ENCODE measurements at places on chromosomes 4 and X.
A peak's percentile ranks its signal among the peaks of the same experiment; 100 is the strongest.

- no peak for DNase-seq
These were observed 126.4 kb upstream of the NOCT start for GRCh38 chr4:138889216-138889615.

- no peak for DNase-seq
These were observed 4.3 kb upstream of the SLC4A4 start for GRCh38 chr4:71334465-71334882.

DNA sequence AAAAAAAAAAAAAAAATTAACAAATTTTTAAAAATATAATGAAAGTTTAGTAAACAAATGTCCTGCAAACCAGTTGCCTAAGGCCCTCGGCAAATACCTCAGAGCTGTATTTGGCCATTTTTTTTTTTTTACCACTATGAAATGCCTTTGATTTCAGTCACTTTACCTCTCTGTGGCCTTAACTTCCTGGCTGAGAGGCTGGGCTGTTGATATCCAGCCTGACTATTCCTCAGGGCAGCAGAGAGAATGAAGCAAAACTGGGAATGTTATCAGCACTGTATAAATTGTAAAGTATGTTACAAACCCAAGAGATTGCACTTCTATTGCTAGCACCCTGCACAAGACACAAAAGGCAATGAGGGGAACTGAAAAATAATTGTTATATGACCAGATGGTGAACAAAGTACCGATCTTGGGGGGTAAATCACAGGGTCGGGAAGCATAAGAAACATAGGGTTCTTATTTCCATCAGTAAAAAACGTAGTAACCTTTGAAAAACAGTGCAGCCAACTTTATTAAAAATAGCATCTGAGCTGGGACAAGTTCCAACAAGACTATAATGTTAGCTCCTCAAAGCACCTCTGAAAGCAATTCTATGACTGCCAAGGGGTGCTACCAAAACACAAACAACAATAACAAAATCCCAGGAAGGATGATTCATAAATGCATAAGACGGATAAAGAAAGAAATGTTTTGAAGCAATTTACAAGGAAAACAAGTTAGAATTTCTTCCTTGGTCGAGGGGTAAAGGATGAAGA, 18.1 kb downstream of the USP46 start:
- DNase-seq, result no peak

GRCh38 chr4:147461161-147461560, 19.7 kb upstream of the EDNRA start:
- DNase-seq, result no peak

DNA sequence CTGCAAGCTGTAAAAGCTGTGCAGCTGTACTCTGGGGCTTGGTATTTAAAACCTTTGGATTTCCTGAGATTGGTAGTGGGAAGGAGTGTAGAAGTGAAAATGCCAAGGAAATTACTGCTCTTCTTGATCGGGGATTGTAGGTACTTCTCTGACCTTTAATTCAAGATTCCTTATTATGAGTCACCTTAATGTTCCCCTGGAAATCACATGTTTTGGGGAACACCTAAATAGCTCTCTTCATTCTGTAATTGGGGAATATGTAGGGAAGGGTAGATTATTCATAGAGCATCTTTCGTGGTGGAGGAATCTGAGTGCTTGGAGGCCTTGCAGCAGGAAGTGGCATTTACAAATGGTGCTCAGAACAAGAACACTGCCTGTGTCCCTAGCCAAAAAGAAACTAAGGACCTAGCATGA, 137.8 kb downstream of the UCHL1 start:
- DNase-seq, result no peak

GRCh38 chr4:140098455-140099160, 55.4 kb downstream of the MAML3 start:
- DNase-seq, result no peak

GRCh38 chrX:140815868-140816267, 106.3 kb downstream of the LINC00632 start:
- no peak for DNase-seq

DNA sequence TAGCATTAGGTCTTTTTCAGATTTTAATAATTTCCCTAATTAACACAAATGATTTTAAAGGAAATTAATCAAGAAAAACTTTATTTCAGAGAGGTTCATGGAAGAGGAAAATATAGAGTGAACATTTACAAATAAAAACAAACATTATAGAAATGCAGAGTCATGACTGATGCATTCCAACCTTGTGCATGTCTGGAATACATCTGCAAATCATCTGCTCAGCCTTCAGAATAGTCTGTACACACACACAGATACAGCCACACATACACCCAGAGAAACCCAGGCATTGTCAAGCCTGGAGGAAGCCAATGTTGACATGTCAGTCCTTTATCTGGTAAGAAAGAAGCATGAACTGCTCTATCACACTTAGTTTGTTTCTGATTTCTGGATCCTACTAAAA, 61.3 kb upstream of the NFKB1 start:
- DNase-seq, result no peak

- no peak for DNase-seq
These were observed 331 bp downstream of the SETD7 start for GRCh38 chr4:139555705-139556070.

- no peak for DNase-seq
These were observed 109.4 kb downstream of the KLHL4 start for GRCh38 chrX:87626996-87627395.

- no peak for DNase-seq
These were observed 46.9 kb upstream of the HSD17B10 start for GRCh38 chrX:53481093-53481492.

- DNase-seq, result no peak
These were observed 37.7 kb downstream of the FRYL start for GRCh38 chr4:48742412-48742811.

DNA sequence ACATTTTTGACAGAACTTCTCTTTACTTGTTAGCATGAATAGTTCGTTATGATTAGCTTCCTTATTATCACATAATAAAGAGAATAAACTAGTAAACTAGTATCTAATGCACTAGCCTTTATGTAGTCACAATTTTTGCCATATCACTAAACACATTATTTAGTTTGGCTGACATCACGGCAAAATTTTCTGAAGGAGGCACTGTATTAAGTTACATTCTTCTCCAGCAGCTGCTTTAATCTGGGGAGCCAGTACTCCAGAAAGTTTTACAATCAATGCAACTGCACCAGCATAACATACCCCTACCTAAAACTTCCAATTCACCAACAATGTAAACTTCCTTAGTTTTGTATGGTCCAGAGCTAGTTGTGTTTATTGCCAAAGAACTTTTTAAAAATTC, 87.8 kb downstream of the FIP1L1 start:
- DNase-seq, result no peak

GRCh38 chr4:94762326-94762725, 4.6 kb downstream of the BMPR1B start:
- DNase-seq, result no peak

- DNase-seq, result no peak
These were observed 61.3 kb downstream of the SEPTIN11 start for GRCh38 chr4:77010841-77011354.

DNA sequence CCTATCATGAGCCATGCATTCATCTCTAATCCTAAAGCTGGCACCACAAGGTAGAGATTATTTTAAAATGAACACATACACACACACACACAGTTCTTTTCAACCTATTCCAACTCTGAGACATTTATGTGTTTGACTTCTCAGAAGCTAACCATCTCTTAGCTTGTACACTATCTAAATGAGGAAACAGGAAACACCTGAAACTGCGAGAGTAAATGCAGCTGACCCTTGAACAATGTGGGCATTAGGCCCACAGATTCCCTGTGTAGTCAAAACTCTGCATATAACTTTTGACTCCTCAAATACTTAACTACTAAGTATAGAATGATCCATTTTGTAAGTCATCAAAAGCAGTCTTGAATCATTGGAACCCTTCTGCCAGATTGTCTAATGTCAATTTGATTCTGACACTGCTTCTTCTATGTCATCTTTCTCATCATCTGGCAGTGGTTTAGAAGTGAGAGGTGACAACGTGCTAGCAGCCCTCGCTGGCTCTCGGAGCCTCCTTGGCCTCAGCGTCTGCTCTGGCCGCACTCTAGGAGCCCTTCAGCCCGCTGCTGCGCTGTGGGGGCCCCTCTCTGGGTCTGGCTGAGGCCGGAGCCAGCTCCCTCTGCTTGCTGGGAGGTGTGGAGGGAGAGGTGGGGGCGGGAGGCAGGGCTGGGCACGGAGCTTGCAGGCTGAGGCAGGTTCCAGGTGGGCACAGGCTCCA, 21.4 kb upstream of the IL15 start:
- DNase-seq, result no peak

GRCh38 chr4:52751487-52751911, 274 bp upstream of the ERVMER34-1 start:
- peak; percentile 14 for DNase-seq

- DNase-seq, result no peak
These were observed 61.7 kb downstream of the HADH start for GRCh38 chr4:108051343-108051742.

- peak; percentile 13 for DNase-seq
These were observed 566.4 kb upstream of the DIPK2B start for GRCh38 chrX:45766981-45767501.

DNA sequence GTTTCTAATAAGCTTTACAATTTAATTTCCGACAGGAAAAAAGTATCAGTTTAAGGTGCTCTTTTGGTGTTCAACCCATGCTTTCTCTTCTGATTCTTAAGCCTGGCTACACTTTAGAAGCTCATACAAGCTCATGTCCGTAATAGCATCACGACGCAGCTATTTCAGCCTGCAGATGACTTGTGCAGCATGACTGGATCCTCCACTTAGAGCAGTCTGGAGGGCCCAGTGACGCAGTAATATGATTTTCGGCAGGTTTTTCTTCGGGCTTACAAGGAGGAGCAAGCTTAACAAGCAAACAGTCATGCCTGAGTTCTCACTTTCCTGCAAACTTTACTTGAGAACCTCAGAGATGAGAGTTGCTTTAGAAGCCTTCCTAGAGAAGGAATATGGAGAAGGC, 85.3 kb upstream of the MAML3 start:
- no peak for DNase-seq

DNA sequence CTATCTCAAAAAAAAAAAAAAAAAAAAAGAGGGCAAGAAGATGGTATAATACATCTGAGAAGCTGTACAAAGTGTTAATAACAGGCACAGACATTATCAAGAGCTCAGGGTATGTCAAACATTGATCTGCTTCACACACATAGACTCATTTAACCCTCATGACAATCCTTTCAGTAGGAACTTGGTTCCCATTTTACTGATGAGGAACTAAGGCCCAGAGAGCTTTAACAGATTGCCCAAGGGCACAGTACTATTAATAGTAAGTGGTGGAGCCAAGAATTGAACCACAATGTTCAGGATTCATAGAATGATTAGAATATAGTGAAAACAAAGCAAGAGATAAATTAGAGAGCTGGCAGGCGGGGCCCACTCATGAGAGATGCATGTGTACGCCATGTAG, 154.4 kb downstream of the EFHC2 start:
- DNase-seq, result no peak

All from GM13977 (cell line).